ENCODE measurements at places on chromosomes 1 and 21. TPM values are rescaled to one million over a fixed set of nuclear protein-coding genes. Genes with fewer than 3 reads are reported as not detected.
A peak's percentile ranks its signal among the peaks of the same experiment; 100 is the strongest.

DNA sequence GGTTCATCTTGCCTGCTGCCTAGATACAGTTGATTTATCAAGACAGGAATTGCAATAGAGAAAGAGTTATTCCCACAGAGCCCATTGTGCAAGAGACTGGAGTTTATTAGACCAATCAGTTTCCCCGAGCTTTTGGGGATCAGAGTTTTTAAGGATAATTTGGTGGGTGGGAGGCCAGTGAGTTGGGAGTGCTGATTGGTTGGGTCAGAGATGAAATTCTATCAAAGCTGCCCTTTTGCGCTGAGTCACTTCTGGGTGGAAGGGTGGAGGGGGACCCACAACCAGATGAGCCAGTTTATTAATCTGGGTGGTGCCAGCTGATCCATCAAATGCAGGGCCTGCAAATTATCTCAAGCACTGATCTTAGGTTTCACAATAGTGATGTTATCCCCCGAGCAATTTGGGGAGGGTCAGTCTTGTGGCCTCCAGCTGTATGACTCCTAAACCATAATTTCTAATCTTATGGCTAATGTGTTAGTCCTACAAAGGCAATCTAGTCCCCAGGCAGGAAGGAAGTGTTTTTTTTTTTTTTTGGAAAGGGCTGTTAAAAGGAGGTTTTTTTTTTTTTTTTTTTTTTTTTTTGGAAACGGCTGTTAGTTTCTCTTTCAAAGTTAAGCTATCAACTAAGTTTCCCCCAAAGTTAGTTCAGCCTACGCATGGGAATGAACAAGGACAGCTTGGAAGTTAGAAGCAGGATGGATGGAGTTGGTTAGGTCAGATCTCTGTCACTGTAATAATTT is 7.4 kb downstream of the SLC16A4 start:
- no peak for DNase-seq

- DNase-seq = peak; percentile 20
These were observed 49.4 kb upstream of the DESI2 start for GRCh38 chr1:244603498-244603897.

GRCh38 chr1:61187352-61188086 is 105.2 kb downstream of the NFIA start:
- DNase-seq = no peak

The FCRLB gene
- 0.38 TPM for total RNA-seq

The TMEM240 gene
- 1.4 TPM for total RNA-seq

GRCh38 chr1:203069030-203069747 is 16.6 kb downstream of the MYOG start:
- no peak for DNase-seq
